Inflammatory macrophage (primary cell): ENCODE measurements at places on chromosomes 11 and 22.

GRCh38 chr22:48703265-48703941 is 1124.3 kb downstream of the BRD1 start:
- no peak for DNase-seq

DNA sequence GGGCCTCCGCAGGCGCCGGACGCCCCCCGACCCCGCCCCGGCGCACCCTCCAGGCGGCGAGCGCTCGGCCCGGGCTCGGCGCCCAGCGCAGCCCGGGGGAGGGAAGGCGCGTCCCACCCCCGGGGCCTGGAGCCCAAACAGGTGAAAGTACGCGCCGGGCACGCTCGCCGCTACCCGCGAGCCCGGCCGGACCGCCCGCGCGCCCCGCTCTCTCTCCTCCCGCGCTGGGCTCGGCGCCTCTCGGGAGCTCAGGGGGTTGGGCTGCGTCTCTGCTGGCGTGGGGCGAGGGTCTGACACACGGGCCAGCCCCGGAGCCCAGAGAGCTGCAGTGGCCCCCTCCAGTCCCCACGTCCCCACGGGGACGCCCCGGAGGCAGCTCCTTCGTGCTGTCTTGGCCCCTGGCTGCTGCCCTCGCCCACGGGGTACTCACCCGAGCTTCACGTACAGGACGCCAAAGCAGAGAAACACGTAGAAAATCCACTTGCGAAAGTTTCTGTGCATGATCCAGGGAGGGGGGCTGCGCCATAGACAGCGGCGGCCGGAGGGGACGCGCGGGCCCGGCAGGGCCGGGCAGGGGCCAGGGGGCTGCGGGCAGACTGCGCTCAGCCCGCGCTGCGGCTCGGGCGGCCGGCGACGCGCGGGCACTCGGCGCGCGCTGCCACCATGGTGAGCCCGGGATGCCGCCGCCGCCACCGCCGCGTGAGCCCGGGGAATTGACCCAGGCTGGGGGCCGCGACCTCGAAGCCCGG is 534 bp downstream of the WNT7B start:
- DNase-seq = no peak

DNA sequence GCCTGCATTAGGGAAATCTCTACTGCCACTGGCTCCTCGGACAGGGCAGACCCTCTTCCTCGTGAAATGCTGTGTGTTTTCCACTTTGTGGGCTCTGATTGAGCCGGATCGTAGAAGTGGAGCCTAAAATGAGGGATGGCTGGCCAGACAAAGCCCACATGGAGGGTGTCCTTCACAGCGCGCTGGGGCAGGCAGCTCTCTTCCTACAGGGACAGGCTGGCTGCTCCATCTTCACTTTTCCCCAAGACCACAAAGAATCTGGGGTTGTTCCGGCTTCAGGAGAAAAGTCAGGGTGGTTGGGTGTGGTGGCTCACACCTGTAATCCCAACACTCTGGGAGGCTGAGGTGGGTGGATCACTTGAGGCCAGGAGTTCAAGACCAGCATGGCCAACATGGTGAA is 94.9 kb downstream of the MORC2 start:
- no peak for DNase-seq

DNA sequence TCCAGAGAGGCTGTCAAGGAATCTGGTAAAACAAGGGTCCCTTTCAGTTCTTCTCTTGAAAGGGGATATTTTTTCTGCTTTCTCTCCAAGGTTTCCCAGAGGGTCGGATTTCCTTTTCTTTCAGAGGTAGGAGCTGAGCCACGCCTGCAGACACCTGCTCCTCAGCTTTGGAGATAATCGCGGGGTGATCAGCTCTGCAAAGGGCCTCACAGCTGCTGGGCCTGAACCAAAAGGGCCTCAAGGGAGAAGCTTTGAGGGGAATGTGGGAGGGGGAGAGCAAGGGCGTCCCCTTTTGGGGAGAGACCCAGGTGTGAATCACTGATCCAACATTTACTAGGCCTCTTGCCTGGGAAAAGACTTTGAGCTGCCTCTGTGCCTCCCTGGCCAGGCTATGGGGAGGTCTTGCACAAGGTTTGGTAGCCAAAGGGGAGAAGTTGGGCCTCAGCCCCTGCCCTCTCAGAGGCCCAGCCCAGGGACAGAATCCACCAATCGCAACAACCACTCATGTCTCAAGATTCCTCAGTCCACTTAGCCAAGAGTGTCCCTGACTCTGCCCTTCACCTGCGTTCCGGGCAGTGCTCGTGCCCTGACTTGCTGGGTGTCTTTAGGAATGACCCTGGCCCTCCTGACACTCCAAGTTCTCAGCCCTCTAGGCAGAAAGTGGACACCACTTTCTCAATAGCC is 14.0 kb upstream of the TP53I11 start:
- DNase-seq = no peak

GRCh38 chr11:95700471-95700817 is 89.1 kb downstream of the FAM76B start:
- no peak for DNase-seq

- peak; percentile 57 for DNase-seq
These were observed 30.3 kb upstream of the PISD start for GRCh38 chr22:31692186-31692886.

DNA sequence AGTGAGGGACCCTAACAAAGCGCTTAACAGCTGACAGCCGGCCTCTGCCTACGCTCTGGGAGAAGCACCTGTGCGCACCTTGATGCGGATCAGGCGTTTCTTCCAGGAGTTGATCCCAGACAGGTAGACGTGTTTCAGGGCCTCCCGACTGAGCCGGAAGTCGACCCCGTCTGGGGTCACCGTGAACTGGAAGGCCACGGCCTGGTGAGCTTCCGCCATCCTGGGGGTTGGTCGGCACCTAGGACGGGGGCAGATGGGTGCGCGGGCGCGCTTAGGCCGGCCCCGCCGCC is 585 bp downstream of the CPT1B start:
- DNase-seq = no peak
